Spleen (tissue), 13 donors: ENCODE measurements at places on chromosomes 5 and 9. TPM values are rescaled to one million over a fixed set of nuclear protein-coding genes. Genes with fewer than 3 reads are reported as not detected.
A peak's percentile ranks its signal among the peaks of the same experiment; 100 is the strongest.

The TMEM203 gene
- 36.5 TPM for total RNA-seq

The ZDHHC11 gene
- total RNA-seq = 10.5 TPM

The SIGMAR1 gene
- 24.1 TPM for total RNA-seq

The SLC6A19 gene
- 0.50 TPM for total RNA-seq

The JAK2 gene
- 40.9 TPM for total RNA-seq

The TYRP1 gene
- not detected for total RNA-seq

GRCh38 chr5:45642370-45642769 lies 53.8 kb downstream of the HCN1 start:
- DNase-seq = no peak

GRCh38 chr5:14178091-14178490 lies 34.9 kb downstream of the TRIO start:
- no peak for DNase-seq

DNA sequence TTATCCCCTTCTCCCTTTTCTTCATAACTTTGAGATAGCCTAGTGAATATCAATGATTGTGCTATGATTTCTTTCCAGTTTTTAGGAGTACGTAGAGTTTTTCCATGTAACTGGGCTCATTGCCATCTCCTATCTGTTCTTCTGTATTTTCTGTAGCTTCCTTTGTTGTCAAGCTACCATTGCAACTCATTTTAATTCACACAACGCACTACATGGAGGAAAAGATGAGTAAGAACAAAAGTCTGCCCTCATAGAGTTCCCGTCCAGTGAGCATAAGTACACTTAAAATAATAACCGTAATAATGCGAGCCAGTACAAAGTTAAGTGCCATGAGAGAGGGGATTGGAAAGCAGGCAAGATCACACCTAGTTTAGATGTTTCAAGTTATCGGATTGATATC lies 177.7 kb downstream of the PAM start:
- DNase-seq = no peak

GRCh38 chr5:148372166-148372725 lies 11.5 kb upstream of the FBXO38 start:
- no peak for DNase-seq

GRCh38 chr9:116333254-116333653 lies 179.7 kb downstream of the PAPPA start:
- DNase-seq = no peak

GRCh38 chr5:10550222-10550995 lies 13.5 kb upstream of the ANKRD33B start:
- DNase-seq = no peak

GRCh38 chr9:70258692-70259511 lies at the start of gene SMC5:
TSS of gene SMC5 (plus strand) at chr9:70258978. CDS start at chr9:70259079, 101 bp downstream.
- DNase-seq = peak; percentile 97

DNA sequence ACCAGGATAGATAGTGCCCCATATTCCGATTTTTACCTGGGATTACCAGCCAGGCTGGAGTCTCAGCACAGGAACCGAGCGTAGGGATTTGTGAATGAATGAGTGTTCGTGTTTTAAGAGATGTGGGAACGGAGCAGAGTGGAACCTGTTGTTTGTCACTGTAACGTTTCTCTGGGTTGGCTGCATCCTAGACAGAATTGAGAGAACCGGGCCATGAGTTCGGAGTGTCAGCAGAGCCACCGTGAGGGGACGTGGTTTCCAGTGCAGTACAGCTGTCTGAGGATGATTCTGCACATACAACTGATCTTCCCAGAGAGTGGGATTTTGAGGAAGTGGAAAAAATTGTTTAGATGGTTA lies 1.2 kb downstream of the PDE8B start:
- DNase-seq = no peak

DNA sequence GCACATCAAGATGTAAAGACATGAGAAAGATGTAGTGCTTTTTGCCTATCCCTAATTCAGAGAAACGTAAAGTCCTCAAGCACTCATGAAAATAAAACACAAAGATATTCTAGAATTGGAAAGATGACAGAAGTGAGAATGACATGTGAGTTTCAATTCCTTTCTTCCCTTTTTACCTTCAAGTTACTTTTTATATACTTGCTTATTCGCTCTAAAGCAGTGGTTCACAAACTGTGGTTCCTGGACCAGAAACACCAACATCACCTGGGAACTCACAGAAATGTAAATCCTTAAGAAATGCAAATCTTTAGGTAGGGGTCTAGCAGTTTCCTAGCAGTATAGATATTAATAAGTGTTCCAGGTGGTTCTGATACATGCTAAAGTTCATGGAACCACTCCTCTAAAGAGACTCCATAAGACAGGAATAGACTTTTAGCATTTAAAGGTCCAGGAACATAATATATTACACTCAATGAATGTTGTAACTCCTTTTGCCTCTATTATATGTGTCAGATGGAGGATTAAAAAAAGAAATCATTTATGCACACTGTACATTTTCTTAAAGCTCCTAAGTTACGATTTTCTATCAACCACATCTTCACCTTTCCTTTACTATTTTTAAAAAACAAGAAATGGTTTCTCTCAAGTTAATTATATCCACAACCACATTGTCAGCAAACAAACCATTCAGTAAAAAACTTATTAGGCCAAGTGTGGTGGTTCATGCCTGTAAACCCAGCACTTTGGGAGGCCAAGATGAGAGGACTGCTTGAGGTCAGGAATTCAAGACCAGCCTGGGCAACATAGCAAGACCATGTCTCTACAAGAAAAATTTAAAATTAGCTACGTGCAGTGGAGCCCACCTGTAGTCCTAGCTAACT lies 39.9 kb downstream of the ERP44 start:
- DNase-seq = no peak

GRCh38 chr9:108058135-108058814 lies 568.7 kb upstream of the KLF4 start:
- DNase-seq = no peak

GRCh38 chr5:103461243-103461642 lies 101.3 kb downstream of the NUDT12 start:
- no peak for DNase-seq

DNA sequence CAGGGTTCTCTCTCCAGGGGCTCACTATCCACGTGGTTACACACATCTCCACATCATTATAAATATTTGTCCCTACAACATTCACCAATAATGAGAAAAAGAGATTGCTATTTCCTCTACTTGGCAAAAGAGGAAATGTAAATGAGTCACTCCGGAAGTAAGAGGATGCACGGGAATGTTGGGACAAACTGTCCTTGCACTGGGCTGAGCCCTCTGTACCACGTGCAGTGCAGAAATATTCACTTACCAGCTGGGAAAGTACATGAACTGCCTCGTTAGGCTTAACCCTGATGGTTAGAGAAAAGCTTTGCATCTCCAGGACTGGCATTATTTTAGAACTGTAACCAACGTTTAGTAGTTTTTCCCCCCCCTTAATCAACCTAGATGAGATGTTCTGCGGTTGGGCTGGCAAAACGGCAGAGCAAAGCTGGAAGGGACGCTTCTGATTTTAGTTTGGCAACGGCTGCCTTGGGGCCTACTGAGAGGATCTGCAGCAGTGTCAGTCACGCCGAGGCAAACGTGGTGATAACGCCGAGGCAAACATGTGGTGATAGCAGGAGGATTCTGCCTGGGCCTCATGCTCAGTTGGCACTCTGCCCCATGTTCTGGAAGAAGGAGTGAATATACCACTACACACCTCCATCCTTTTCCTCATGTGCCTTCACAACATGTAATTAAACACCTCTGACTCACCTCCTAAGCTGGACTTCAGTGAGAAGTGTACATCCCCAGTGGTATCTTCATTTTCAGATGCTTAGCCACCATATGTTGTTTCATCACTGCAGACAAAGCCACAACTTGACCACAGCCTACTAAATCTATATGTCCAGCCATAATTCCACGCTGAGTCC lies 661.4 kb upstream of the KLF4 start:
- no peak for DNase-seq

GRCh38 chr9:126696401-126697145 lies 82.8 kb downstream of the LMX1B start:
- peak; percentile 68 for DNase-seq

GRCh38 chr5:61389609-61390008 lies 57.6 kb downstream of the ZSWIM6 start:
- DNase-seq = no peak

GRCh38 chr5:174816858-174817257 lies 92.5 kb downstream of the MSX2 start:
- DNase-seq = no peak

- no peak for DNase-seq
Measured at GRCh38 chr5:59529239-59529638, 364.3 kb downstream of the PDE4D start.

DNA sequence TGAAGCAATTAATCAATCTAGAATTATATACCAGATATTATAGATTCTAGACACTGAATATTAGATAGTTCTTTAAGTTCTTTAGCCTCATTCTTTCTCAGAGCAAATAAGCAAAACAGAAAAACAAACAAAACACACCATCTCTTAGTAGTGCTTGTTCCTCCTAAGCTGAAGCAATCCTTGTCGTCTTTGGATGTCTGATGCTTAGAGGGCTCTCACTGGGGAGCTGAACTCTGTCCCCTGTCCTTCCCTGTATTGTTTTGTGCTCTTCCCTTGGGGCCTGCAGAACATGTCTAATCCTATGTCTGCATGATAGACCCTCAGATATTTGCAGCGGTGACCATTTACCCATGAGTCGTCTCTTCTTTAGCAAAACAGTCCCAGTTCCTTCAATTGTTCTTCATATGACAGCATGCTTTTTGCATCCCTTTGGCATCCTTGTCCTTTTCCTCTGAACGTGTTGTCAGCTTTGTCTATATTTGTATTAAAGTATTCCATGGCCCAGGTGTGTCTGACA lies 114.3 kb downstream of the ARHGEF28 start:
- no peak for DNase-seq

DNA sequence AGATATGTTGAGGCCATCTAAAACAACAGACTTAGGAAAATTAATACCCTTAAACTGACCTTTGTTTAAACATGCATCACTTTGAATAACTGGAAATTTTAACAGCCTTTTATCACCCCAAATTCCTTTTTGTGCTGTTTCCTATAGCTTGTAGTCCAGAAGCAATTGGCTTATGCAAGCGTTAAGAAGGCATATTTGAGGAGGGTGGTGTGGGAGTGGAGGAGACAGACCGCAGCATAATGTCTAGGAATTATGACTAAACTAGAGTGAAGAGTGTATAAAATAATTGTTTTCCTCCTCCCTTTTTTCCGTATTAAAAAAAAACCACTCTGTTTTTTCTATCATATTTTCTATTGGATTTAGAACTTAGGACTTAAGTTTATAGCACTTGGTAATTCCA lies 51.8 kb upstream of the MPDZ start:
- DNase-seq = no peak

DNA sequence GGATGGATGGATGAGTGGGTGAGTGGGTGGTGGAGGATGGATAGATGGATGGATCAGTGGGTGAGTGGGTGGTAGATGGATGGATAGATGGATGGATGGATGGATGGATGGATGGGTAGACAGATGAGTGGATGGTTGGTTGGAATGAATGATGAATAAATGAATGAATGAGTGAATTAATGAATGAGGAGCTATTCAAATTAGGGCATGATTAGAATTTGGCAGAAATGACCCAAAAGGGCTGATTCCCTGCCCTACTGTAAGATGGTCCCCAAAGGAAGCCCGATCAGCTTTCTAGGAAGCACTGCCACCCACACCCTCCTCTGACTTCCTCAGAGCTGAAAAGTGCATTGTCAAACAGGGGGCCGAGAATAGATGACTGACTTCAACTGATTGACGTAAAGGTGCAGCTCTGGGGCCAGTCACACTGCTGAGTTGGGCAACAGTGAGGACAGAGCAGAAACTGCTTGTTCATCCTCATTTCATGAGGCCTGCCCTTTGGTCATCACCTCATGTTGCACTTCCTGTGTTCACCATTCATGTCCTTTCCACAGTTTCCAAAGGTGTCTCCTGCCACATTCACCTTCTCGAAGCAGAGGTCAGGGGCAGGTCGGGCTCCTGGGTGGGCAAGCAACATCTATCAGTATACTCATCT lies 34.3 kb downstream of the NIPAL4 start:
- DNase-seq = peak; percentile 83

- DNase-seq = peak; percentile 97
Measured at GRCh38 chr9:131739959-131740648, at the start of gene RAPGEF1. TSS of gene RAPGEF1 (minus strand) at chr9:131740076. CDS start at chr9:131739830, 246 bp downstream.

GRCh38 chr5:176400382-176401156 lies 12.0 kb downstream of the HIGD2A start:
- DNase-seq = peak; percentile 55

DNA sequence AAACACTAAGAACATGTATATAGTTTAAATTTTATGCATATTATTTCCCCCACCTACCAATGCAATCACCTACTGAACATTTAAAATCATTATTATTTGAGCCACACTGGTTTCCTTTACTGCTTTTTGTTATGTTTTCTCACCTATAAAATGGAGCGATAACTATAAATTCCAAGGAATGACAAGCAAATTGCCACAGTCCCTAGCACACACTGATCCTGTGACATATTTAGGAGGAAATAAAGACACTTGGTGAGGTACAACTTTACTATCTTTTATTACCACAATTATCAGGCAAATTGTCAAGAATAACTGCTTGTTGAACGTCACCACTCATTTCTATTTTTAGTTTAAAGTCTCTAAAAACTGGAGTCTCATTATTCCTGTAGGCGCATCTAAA lies 1693.6 kb downstream of the EFNA5 start:
- no peak for DNase-seq

DNA sequence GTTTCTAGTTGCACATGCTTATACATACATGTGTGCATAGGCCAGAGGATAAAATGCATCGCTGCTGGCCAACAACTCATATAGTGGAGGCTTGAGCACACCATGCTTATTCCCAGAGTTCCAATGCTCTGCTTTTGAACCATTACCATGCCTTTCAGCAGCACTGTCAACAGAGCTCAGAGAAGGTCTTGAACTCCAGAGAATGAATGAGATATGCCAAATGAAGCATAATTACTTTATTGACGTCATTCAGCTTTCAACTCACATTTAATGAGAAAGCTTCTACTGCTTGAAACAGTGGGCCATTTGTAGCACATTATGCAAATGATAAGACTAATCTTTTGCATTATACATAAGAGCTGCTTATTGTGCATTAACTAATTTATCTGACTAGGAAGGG lies 765.3 kb upstream of the GRAMD2B start:
- no peak for DNase-seq

DNA sequence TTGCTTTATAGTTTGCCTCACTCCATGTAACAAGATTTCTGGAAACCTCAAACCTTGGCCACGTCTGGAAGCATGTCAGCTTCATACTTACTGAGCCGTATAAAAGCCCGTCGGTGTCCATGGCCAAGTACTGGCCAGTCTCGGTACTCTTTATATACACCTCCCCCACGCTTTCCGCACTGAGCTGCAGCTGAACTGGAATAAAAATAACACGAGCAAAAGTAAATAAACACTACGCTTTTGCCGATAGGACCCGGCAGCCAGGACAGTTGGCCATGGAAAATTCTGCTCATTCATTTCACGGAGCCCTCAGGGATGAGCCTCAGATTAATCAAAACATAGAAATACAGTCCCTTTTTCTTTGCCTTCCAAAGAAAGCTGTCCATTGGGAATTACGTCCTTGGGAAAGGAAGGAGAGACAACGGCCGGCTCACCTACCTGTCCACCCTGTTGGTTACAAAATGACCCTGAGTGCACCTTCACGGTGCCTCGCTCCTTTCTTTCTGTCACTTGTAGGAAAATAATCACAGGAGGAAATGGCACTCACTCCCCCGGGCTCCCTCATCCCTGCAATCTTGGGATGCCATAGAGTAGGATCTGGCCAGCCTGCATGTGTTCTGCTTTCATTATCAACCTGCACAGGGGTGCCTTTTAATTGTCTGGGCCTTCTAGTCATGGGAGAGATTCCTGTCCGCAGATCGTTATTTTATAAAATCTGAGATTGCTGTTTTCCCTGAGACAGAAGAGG lies 85.1 kb downstream of the FGF1 start:
- DNase-seq = no peak

- DNase-seq = no peak
Measured at GRCh38 chr9:137217276-137218211, 4.5 kb downstream of the RNF208 start.

GRCh38 chr9:69746859-69747560 lies 12.8 kb downstream of the PTAR1 start:
- DNase-seq = no peak
